ENCODE measurements at places on chromosomes 1 and 21.

DNA sequence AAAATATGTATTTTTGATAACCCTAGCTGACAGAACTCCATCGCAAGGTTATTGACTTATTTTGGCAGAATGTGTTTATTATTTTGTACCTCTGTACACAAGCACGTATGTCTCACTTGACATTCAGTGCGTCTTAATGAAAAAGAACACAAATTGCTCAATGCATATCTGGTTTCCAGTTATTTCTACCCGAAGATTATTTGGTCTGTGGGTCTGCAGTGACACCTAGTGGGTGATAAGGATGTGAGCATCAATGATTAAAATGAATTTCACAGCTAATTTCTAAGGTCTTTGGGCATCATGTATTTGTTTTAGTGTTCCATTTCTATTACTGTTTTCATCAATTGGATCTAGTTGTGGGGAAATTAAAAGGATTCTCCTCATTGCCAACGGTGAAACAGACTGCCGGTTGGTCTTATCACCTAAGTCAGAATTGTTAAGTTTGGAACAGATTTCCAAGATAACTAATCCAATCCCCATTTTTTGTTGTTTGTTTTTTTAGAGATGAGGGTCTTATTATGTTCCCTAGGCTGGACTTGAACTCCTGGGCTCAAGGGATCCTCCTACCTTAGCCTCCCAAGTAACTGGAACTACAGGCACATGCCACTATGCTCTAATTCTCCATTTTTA is 13.9 kb downstream of the DDX20 start:
- DNase-seq, result peak; percentile 32

GRCh38 chr1:60037669-60038068 is 35.9 kb downstream of the C1orf87 start:
- DNase-seq, result no peak

DNA sequence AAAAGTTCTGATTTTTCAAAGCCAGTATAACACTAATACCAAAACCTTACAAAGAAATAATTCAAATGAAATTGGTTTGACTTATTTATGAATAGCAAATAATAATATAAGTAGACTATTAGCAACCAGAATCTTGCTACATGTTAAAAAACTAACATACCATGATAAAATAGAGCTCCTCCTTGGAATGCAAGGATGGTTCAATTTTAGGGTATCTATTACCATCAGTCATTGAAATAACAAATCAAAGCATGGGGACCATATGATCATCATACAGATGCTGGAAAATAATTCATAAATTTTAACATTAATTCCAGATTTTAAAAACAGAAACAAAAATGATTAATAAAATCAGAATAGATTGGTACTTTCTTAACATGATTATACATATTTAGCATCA is 66.3 kb downstream of the RRAGC start:
- no peak for DNase-seq

DNA sequence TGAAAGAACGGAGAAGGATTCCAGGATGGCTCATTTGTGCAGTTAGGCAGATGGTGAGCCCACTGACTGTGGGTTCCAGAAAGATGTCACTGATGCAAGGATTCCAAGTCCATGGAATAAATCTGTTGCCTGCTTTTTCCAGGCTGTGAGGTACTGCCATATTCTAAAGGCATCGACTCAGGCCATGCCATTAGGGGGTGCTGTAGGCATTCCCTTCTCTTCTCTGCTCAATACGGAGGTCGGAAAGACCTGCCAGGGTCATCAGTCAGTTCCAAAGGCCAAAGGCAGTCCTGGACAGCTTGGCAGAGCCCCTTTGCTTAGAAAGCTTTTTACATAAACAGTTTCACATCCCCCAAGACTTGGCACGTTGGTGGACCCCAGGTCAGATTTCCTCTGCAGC is 31.7 kb upstream of the TMEM125 start:
- peak; percentile 27 for DNase-seq

DNA sequence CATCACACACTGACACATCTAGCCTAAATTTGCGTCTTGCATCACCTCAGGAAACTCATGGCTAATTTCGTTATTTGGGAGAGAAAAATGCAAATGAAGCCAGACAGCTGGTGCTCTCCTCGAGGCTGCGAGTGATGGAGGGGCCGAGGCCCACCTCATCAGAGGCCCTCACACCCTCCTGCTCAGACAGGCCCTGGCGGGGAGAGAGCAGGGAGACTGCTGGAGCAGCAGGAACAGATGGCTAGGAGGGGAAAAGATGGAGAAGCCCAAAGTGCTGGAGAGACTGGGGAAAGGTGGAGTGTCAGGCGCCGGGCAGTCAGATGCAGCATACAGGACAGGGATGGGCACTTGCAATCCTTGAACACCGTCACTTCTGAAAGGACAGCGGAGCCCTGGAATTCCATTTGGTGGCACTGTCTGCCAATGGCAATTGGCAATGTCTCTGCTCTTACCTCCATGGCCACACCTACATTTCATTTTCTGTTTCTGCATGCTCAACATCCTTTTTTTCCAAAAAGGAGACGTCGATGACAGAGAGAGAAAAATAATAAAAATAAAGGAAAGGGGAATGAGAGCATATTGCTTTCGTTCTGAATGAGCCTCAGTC is 286.2 kb downstream of the SPATA17 start:
- DNase-seq, result no peak

- DNase-seq, result no peak
Measured at GRCh38 chr1:86061551-86061990, 95.0 kb downstream of the COL24A1 start.

GRCh38 chr1:163834778-163835177 is 513.0 kb downstream of the NUF2 start:
- DNase-seq, result no peak

- peak; percentile 29 for DNase-seq
Measured at GRCh38 chr1:43853161-43853921, 80.3 kb upstream of the ARTN start.

GRCh38 chr1:151401125-151401788 is 1.9 kb downstream of the PSMB4 start:
- no peak for DNase-seq

DNA sequence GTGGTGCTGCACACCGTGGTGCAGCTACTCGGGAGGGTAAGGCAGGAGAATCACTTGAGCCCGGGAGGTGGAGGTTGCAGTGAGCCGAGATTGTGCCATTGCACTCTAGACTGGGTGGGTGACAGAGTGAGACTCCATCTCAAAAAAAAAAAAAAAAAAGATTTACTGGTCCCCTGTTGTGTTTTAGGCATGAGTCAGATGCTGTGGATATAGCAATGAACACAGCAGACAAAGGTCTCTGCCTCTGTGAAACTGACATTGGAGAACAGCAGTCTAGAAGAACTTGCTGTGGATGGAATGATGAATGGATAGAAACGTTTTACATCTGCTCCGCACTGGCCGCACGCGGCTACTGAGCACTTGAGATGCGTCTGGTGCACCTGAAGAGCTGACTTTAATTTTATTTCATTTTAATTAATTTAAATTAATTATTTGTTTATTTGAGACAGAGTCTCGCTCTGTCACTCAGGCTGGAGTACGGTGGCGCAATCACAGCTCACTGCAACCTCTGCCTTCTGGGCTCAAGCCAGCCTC is 24.5 kb upstream of the EPHA2 start:
- no peak for DNase-seq

DNA sequence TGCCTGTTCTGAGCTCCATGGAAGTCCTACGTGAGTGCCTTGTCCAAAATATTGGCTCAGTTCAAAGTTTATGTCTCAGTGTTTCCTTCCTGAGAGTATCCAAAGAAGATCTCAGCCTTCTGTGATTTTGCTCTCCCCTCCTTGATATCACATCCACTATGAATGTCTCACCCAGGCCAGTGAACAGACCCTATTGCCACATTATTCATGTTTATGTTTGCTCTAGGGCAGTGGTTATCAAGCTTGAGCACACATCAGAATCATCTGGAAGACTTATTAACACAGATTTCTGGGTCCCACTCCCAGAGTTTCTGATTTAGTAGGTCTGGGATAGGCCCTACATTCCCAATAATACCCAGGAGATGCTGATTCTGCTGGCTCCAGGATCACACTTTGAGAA is 145.0 kb upstream of the FGGY start:
- no peak for DNase-seq

DNA sequence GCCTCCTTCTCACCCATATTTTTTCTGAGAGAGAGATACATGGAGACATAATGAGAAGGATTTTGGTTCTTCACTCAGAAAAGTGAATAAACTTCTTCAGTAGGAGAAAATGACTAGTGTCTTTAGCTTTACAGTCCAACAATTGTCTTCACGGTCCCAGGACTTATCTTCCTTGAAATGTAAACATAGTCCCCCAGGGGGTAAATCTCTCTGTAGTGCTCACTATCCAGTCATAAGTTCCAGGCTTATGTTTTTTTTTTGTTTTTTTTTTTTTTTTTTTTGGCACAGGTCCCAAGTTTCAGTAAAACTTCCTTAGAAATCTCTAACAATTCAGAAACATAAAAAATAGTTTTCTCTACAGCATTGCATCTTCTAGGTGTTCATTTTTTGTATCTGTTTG is 890.2 kb upstream of the B3GALT2 start:
- no peak for DNase-seq

GRCh38 chr1:101435831-101436511 is 199.2 kb downstream of the S1PR1 start:
- no peak for DNase-seq

- no peak for DNase-seq
Measured at GRCh38 chr1:206102292-206102936, 14.8 kb downstream of the AVPR1B start.

DNA sequence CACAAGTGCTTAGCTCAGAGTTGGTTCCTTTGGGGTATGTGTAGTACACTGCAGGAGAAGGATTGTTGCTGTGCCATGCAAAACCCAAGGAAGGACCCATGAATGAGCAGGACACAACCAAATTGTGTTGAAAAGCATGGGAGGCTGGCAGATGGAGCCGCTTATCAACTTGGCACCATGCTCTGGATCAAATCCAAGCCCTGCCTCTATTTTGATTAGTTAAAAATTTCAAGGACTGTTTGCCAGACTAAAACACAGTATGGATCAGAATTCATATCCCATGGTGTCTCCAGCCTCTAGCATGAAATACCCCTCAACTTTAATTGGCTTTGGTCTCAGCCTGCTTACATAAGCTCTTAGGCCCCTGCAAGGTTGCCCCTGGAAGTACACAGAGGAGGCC is 27.8 kb downstream of the CCDC185 start:
- DNase-seq, result no peak

DNA sequence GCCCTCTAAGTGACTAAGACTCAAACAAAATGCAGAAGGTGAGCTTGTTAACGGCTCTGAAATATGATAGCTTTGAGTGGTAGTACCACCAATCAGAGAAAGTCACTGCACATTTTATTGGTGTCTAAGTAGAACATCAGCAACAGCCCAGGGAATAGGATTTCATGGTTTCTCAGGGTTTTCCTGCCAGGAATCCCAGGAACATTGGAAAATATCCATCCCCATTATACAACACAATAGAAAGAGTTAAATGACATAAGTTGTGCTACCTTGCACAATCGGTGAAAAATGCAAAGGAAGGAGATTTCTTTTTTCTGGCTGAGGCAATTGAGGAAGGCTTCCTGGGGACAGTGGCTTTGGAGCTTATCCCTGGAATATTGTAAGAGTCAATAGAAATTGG is 283.1 kb downstream of the HLX start:
- DNase-seq, result no peak

- no peak for DNase-seq
Measured at GRCh38 chr1:14182856-14183255, 415.6 kb upstream of the KAZN start.

GRCh38 chr1:184082541-184083415 is 31.2 kb downstream of the TSEN15 start:
- DNase-seq, result no peak

DNA sequence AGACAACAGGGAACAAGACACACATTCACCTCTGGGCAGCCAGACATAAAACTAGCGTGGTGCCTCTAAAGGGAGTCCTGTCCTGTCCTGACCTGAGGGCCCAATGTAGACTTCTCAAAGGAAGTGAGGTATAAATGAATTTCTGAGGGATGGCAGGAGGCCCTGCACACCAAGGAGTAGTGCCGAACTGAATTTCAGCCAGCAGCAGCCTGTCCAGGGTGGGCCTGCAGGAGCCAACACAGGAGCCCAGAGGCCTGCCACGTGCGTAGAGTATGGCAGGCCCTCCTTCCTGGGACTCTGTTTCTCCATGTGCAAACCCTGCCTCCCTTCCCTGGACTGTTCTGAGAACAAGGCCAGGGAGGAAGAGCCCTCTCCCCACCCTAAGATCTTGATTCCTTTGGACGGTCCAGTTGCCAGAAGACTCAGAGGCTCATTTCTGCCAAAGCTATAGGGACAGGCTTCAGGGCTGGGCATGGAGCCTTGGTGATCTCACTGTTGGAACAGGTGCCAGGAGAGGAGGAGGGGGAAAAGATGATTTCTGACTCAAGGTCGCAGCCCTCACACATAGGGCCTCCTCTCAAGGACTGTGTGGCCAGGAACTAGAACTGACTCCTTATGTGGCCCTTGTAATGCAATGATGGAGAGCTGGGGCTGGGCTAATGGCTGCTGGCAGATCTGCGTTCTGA is 1.8 kb upstream of the FABP3 start:
- DNase-seq, result no peak

DNA sequence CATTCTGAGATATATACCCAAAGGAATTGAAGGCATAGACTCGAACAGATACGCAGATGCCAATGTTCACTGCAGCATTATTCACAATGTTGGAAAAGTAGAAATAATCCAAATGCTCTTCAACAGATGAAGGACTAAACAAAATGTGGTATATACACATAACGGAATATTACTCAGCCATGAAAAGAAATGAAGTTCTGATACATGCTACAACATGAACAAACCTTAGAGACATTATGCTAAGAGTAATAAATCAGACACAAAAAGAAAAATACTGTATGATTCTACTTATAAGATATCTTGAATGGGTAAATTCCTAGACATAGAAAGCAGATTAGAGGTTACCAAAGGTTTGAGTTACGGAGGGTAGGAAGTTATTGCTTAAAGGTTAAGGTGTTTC is 57.9 kb downstream of the SLC25A24 start:
- DNase-seq, result no peak

DNA sequence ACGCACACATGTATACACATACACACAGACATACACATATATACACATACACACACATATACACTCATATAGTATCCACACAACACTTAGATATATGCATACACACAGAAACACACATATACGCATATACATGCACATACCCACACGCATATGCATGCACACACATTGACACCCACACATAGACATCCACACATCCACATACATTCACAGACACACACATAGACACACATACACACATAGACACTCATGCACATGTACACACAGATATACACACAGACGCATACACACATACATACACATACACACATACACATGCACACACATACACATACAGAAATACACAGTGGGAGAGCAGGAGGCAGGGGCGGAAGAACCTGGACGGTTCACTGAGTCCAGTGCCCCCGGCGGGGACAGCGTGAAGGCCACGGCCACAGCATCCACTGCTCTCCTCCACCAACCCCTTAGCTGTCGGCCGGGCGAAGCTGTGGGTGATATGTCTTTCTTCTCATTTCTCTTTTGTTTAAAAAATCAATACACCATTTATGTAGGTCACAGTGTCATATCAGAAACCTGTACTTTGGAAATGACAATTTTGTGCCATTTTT is 2.8 kb upstream of the C1QB start:
- DNase-seq, result no peak

Measured in GM19239 (cell line).